ENCODE measurements at places on chromosomes 6 and 20.
A peak's percentile ranks its signal among the peaks of the same experiment; 100 is the strongest.

GRCh38 chr20:25032478-25033264, 25.3 kb downstream of the ACSS1 start:
- DNase-seq: peak; percentile 6

GRCh38 chr6:121612927-121613326, 177.5 kb downstream of the GJA1 start:
- no peak for DNase-seq

DNA sequence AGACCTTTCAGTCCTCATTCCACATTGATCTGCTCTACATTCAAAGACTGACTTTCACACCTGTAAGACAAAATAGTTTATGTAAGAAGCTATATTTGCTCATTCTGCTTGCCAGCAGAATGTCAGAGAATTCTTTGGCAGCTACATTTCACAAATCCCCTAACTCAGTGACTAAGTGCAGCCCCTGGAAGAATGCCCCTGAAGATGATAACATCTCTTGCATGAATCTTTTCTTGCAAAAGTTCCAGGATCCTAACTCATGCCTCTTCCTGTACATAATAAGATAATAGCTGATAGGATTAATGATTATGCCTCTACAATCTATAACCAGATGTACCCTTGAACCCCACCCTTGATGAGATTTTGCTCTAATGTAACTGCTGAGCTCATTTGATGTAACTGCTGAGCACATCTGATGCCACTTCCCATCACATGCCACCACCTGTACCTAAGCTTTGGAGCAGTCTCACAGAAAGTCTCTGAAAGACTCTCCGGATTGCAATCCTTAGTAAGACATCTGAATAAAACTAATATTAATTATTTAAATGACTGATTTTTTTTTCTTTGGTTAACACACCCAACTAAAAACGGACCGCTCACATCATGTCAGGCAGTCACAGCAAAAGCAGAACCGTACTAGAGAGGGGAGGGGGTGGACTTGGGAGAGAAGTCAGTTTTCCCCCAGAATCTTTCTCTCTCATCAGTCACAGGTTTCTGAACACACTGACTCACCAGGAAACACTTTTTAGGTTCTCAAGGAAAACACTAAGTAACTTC, 684 bp upstream of the DNAH8 start:
- DNase-seq: no peak

DNA sequence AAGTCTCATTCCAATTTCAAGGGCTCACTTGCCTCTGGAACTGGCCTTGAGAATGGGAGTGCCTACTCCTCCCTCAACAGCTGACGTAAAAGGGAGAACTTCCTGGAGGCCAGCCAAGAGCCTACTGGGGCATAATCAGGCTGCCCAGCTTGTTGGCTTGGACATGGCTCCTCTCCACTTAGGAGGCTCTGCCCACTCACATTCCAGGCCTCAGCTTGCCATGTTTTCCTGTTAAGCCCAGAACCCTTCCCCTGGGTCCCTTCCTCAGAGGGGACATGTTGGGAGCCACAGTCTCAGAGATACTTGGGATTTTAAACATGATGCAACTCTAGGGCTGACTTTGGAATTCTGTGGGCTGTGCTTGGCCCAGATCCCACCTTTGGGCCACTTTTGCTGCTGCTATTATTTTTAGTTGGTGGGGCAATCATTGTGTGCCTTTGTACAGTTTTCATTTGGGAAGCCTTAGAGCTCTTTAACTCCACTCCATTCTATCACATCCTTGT, 31.5 kb upstream of the ADTRP start:
- no peak for DNase-seq

GRCh38 chr20:43975096-43975768, 60.6 kb downstream of the TOX2 start:
- DNase-seq: peak; percentile 25
